ENCODE measurements at places on chromosomes 12 and 14.

DNA sequence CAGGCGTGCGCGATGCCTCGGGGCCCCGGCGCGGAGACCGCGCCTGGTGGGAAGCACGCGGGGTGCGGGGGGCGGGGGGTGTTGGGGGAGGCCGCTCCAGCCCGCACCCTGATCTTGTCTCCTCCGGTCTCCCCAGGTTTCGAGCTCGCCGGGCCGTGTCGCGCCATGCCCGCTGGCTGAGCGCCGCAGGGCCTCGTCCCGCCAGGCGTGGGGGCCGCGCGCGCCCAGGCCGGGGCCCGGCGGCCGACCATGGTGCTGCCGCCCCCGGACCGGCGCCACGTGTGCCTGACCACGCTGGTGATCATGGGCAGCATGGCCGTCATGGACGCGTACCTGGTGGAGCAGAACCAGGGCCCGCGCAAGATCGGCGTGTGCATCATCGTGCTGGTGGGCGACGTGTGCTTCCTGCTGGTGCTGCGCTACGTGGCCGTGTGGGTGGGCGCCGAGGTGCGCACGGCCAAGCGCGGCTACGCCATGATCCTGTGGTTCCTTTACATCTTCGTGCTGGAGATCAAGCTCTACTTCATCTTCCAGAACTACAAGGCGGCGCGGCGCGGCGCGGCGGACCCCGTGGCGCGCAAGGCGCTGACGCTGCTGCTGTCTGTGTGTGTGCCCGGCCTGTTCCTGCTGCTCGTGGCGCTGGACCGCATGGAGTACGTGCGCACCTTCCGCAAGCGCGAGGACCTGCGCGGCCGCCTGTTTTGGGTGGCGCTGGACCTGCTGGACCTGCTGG, 2.4 kb downstream of the TMEM121 start:
- DNase-seq: no peak

DNA sequence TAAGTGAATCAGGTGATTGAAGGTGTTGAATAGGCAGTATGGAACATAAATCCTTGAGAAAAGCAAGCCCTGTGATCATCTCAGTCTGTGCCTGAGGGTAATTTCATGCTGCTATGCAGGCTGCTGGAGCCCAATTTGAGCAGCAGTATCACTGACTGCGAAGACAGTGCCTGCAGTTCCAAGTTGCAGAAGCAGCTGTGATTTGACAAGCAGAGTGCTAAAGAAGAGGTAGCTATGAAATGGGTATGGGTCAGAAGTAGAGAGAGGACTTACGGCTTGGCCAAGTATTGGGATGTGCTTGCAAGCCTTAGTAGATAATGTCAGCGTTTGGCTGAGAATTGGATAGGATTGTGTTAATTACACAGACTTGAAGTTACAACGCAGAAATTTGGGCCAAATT, 22.5 kb downstream of the PIK3C2G start:
- DNase-seq: no peak

DNA sequence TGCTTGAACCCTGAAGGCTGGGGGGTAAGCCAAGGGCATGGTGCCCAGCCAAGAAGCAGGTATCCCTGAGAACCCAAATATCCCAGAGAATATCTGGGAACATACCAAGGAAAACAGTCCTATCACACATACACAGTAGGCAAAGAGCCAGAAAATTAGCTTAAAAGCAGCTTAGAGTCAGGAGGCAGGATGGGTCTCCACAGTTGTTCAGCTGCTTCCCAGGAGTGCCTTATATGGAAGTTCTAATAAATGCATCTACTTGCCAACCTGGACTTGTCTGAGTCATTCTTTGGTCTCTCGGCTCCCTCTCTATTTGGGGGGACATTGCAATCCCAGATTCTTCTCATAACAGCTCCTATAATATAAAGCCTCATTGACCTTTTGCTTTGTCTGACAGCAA, 9.0 kb upstream of the GPR135 start:
- no peak for DNase-seq

DNA sequence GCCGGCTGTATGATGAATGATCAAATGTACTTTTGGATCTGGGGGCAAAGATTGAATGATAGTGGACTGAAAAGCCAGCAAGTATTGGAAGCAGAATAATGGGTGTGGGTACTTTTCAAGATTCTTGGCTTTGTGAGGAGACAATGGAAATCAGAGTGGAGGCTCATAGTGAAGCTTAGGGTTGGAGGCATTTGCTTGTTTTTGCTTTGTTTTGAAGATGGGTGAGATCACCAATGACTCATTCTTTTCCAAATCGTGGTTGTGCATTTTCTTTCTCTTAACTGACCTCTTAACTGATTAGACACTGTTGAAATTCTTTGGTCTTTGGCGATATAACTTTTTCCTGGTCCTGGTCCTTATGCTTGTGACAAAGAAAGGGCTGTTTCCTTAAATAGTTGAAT, 54.4 kb downstream of the PELI2 start:
- DNase-seq: no peak

DNA sequence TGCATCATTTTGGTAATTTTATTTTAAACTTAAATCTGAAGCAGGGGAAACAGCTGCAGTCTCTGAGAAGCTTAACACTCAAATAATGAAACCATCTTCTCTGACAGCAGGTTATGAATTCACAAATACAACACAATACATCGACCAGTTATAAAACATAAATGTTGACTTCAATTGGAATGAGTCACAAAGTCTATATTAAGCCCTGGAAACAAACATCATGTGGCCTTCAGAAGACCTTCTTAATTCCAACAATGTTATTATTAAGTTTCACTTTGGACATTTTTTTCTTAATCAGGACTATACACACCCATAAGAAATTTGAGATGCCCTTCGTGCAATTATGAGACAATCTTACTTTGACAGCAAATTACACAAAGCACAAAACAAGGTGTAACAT, 68.9 kb downstream of the CEP128 start:
- DNase-seq: no peak

GRCh38 chr12:114823724-114824123, 139.7 kb upstream of the TBX3 start:
- DNase-seq: no peak

DNA sequence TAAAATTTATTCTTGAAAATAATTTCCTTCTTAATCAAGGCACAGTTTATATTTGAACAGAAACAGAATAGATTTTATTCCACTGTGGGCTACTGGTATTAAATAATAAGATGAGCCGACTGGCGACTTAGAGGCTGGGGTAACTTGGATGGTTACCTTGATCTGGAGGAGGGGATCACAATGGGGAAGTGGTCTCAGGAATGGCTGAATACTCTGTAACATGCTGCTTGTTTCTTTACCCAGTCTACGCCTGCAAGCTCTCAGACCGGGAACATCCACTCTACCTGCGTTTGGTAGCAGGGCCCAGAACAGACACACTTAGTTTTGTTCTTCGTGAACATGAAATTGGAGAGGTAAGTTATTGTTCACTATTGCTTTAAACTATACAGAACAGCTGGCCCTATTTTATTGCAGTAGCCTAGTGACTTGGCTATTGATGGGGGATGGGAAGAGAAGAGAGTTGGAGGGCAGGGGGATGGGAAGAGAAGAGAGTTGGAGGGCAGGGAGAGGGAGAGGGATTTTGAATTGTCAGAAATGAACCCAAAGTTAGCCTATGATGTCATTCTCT, 67.9 kb downstream of the GNS start:
- DNase-seq: no peak

GRCh38 chr14:56197150-56197549, 78.9 kb downstream of the PELI2 start:
- no peak for DNase-seq

DNA sequence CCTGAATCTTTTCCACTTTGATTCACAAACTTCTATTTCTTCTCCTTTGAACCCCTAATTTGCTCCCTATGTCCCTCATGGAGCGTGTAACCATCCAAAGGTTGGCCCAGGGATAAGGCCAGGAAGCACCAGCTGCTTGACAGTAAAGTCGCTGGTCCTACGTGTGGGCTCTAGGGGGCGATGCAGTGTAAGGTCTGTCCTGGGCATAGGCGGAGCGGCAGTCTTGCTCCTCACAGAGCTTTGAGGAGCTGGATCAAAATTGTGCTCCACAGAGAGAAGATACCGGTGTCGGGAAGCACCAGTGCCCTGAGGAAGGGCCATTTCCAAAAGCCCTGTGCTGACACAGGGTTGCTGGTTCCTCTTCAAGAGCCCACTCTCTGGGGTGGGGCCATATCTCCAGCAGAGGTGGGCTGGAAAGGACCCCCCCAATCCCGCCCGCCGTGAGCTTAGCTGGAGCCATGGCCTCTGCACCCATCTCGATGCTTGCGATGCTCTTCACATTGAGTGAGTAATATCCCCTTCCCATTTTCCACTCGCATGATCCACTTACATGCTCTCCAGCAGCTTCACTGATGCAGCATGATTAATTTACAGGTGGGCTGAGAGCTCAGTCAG, 49.9 kb upstream of the OR4E1 start:
- DNase-seq: no peak

- no peak for DNase-seq
Observed at GRCh38 chr14:91138511-91139359, 24.9 kb downstream of the DGLUCY start.
